ENCODE measurements at places on chromosomes 6 and 20.

DNA sequence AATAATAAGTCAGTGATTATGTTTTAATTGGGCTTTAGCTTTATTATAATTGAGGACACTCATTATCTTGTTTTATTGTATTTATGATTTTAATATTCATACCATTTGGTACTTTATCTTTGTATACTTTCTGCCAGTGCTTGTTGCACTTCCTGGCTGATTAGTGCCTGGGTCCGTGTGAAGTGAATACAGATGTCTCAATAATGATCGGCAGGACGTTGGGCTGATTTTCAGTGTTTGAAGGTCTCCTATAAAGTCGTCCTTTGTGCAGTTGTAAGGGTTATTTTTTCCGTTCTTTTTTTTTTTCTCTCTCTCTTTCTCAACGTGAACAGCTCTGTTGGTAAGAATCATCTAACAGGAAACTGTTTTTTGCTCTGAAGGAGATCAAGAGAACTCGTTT is 450.0 kb upstream of the POU3F2 start:
- DNase-seq, result no peak

- DNase-seq, result no peak
Measured at GRCh38 chr20:6719369-6719721, 48.1 kb upstream of the BMP2 start.

DNA sequence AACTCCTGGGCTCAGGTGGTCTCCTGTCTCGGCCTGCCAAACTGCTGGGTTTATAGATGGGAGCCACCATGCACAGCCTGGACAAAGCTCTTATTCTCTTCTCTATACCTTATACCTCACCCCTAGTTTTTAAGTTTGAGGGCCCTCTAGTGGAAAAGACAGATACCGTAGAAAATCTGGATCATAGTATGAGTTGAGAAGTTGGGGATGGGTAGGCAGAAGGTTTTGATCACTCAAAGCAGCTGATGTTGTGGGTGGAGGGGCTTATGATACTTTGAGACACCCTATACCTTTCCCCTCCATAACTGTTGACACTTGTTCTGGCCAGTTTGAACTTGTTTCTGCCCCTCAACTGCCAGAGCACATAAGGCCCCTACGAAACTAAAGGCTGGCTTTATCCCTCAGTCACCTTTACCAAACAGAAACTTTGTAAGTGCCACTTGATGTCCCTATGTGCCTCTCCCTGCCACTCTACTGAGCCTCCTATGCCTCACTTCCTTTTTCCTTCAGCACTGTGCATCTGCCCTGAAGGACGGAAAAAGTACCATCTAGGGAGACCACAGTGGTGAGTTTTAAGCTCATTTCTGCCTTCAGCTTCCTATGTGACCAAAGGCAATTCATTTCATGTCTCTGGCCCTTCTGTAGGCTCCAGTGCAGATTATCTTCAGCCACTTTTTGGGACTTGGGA is 28.6 kb downstream of the RALY start:
- peak; percentile 52 for DNase-seq

GRCh38 chr6:20021795-20022194 is 184.6 kb downstream of the ID4 start:
- DNase-seq, result no peak

- no peak for DNase-seq
Measured at GRCh38 chr6:150403458-150404246, 34.8 kb downstream of the IYD start.
